Caki2 (cell line): ENCODE measurements at places on chromosomes 7 and 10. TPM values are rescaled to one million over a fixed set of nuclear protein-coding genes. Genes with fewer than 3 reads are reported as not detected.

The TFR2 gene
- total RNA-seq = 0.27 TPM in 1 of 2 replicates, not detected in the other

The UNCX gene
- not detected in 2 replicates for total RNA-seq

GRCh38 chr10:60367024-60367423 lies 22.7 kb downstream of the ANK3 start:
- no peak for DNase-seq

DNA sequence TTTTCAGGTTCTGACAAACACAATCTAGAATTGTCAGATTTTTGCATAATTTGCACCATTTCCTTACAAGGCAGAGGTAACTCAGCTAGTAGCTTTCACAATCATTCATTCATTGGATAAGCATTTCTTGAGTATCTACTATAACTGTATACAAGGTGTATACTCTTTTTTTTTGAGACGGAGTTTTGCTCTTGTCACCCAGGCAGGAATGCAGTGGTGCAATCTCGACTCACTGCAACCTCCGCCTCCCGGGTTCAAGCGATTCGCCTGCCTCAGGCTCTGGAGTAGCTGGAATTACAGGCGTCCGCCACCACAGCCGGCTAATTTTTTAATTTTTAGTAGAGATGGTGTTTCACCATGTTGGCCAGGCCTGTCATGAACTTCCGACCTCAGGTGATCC lies 16.2 kb upstream of the EXOC6 start:
- no peak for DNase-seq

- DNase-seq = no peak
These were observed 229.6 kb upstream of the PTPRZ1 start for GRCh38 chr7:121643320-121643719.

DNA sequence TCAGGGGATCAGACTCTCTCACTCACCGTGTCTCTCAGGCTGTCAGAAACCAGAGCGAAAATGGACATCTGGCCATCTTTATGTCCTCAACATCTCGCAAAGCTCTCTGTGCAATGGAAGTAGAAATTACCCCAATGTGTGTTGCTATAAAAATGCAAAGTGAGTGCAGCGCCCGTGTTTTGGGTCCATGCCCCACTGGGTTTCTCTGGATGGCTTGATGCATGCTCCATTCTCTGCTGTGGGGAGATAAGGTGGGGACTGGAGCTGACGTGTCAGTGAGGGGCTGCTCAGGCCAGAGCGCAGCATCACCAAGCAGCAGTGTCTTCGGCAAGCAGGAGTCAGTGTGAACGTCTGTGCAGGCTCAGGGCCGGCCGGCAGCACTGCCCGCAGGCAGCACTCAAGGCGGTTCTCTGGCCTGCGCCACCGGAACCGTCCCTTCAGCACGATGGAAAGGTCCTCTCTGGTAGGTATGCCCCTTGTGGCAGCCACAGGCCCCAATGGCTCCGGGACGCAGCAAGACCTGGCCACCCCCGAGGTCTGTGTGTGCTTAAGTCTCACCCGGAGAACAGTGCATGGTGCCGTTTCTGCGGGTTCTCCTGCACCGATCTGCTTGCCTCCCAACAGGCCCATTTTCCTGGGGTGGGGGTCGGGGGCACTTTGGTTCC lies 30.2 kb downstream of the WDR86 start:
- no peak for DNase-seq

The CALHM3 gene
- total RNA-seq = 0.47 TPM in 1 of 2 replicates, not detected in the other

- no peak for DNase-seq
These were observed 201.4 kb downstream of the INHBA start for GRCh38 chr7:41501466-41501865.

The SPDYE16 gene
- total RNA-seq = 2.2 TPM in 1 of 2 replicates, not detected in the other

GRCh38 chr10:73856261-73856660 lies 18.1 kb downstream of the CAMK2G start:
- no peak for DNase-seq

The PLEKHS1 gene
- not detected in 2 replicates for total RNA-seq

- no peak for DNase-seq
These were observed 181.7 kb downstream of the TCF7L2 start for GRCh38 chr10:113131613-113132261.

The ACSM6 gene
- total RNA-seq = 0.10 TPM in 1 of 2 replicates, not detected in the other

The EBF3 gene
- total RNA-seq = not detected in 2 replicates

DNA sequence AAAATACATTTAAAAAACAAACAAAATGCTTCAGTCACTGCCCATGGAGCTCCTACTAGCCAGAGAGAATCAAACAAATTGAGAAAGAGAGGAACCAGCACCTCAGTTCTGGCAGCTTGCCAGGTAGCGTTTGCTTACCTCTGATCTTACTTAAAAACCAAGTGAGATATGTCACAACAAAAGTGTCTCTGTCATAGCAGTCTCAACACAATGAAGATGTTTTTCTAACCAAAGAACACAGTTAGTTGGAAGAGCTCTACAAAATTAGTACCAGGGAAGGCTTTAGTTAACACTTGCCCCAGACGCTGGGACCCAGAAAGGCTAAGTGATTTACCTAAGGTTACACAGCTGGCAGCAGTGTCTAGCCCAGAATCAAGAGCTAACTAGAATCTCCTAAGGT lies 3.4 kb downstream of the DOCK4 start:
- DNase-seq = no peak

- DNase-seq = no peak
These were observed 17.9 kb upstream of the ASZ1 start for GRCh38 chr7:117445206-117445605.

DNA sequence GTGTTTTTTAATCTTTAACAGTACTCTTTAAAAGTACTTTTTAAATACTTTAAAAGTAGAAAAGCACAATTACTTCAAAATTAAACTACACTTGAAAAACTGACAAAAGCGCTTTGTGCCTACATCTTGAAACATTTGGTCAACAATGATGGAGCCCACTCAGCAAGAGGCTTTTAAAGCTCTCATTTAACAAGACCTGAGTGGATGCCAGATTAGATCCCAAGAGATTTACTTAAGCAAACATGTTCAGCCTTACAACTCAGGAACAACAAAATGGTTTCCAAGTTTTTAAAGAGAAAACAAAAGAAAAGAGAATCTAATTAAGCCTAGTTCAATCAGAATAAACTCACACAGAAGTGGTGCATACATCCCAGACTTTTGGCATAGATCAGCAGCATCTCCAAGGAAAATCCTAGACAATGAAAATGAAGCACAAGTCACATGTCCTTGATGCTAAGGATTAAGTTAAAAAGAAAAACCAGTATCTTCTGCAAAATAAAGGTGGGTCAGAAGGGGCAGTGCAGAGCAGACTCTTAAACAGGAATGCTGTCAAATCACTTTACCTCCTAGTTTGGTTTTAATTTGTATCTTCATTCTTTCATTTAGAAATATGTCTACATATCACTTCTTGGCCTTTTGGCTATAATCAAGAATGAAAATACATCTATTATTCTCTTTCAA lies 26.2 kb downstream of the HIBADH start:
- DNase-seq = no peak

The ELFN1 gene
- total RNA-seq = not detected in 2 replicates

- no peak for DNase-seq
These were observed 141.7 kb upstream of the TMEM72 start for GRCh38 chr10:44769450-44769849.

DNA sequence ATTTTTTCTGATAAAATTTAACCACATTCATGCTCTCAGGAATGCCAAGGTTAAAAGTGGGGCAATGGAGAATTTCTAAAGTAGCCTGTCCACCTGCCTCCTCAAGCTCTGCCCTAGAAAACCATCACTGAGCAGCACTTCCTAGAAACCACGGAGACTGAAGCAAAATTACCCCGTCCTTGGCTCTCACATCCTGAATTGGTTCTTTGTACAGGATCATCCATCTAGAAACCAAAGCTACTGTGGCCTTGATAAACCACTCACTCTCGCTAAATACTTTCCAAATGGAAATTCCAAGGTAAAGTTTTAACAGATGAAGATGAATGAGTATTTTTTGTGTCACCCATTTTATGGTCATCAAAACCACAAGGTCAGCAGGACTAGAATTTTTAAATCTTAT lies 96.6 kb downstream of the AVL9 start:
- peak; percentile 62 for DNase-seq

GRCh38 chr10:131693766-131694165 lies 207.0 kb upstream of the PPP2R2D start:
- no peak for DNase-seq

DNA sequence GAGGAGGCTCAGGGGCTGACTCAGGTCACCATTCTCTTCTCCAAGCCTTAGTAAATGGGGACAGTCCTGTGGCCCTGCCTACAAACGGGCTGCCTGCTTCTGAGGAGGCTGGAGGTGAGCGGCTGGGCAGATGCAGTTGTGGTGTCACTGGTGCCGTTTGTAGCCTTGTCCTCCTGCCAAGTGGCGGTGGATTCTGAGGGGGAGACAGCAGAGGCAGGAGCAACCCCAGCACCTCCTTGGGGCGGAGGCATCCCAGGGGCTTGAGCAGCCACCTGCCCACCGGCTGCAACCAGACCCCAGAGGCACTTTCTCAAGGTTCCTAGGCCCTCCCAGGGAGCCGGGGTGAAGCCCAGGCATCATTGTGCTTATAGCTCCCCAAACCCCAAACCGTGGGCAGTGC lies 112.5 kb downstream of the ZMIZ1 start:
- DNase-seq = no peak

GRCh38 chr7:4225881-4226523 lies 456.1 kb upstream of the FOXK1 start:
- DNase-seq = no peak

GRCh38 chr10:109427411-109427810 lies 495.9 kb downstream of the XPNPEP1 start:
- no peak for DNase-seq

- no peak for DNase-seq
These were observed 108.0 kb downstream of the WDFY4 start for GRCh38 chr10:48792687-48793096.

DNA sequence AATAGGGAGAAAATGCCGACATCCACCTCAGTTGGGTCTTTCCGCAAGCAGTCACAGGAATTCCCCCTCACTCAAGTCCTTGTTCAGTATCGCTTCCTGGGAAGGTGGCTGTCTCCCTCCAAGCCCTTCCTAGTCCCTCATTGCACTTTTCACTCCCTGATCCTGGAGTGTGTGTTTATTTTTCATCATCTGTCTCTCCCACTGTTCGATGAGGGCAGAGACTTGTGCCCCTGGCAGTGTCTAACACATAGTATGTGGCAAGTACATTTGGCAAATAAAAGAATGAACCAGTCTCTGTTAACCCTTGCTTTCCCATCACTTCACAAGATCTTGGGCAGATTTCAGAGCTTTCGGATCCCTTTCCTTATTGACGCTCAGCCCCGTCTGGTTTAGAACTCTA lies 24.0 kb upstream of the CACUL1 start:
- DNase-seq = no peak

DNA sequence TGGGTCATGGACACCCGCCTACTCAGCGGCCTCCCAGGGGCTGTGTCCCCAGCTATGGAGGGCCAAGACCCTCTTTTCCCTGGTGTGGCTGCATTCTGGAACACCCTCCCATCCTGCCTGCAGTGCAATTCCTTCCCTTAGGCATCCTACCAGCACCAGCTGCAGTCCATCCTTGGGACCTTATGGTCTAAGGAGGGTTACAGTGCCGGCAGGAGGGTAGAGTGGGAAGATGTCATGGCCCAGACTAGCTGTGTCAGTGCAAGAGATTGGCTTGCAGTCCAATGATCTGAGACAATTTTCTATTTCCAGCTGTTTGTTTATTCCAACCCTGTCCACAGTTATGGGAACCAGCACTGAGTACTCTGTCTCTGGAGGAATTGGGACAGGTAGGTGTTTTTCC lies 92.4 kb downstream of the WDFY4 start:
- DNase-seq = no peak

The CTAGE8 gene
- 1.3 TPM in 1 of 2 replicates, not detected in the other for total RNA-seq

The TMEM140 gene
- 0.81 and 0.98 TPM in 2 replicates for total RNA-seq
